ENCODE measurements at places on chromosomes 11 and 22.

GRCh38 chr22:31431950-31432349 is 32.5 kb downstream of the DRG1 start:
- no peak for DNase-seq

DNA sequence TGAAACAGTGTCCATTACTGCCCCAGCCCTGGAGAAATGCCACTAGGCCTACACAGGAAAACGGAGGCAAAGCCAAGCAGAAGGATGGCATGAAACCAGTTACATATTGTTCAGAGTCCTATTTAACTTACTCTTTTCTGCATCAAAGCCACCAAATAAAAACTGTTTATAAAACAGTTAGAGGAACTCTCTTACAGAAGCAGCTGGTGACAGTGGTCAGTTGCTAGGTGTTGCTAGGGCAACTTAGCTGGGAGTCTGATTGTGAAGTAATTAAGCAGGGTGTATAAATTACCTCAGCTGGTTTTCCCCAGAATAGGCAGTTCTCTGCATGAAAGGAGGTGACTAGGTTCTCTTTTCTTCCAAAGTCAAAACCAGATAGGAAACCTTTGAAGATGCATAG is 115.6 kb upstream of the ZBED5 start:
- DNase-seq, result no peak

- no peak for DNase-seq
These were observed 16.6 kb downstream of the PLEKHA7 start for GRCh38 chr11:16997624-16998023.

- no peak for DNase-seq
These were observed 29.0 kb upstream of the PARVG start for GRCh38 chr22:44151676-44152075.

- DNase-seq, result no peak
These were observed 82.0 kb downstream of the SLC1A2 start for GRCh38 chr11:35337136-35337913.

DNA sequence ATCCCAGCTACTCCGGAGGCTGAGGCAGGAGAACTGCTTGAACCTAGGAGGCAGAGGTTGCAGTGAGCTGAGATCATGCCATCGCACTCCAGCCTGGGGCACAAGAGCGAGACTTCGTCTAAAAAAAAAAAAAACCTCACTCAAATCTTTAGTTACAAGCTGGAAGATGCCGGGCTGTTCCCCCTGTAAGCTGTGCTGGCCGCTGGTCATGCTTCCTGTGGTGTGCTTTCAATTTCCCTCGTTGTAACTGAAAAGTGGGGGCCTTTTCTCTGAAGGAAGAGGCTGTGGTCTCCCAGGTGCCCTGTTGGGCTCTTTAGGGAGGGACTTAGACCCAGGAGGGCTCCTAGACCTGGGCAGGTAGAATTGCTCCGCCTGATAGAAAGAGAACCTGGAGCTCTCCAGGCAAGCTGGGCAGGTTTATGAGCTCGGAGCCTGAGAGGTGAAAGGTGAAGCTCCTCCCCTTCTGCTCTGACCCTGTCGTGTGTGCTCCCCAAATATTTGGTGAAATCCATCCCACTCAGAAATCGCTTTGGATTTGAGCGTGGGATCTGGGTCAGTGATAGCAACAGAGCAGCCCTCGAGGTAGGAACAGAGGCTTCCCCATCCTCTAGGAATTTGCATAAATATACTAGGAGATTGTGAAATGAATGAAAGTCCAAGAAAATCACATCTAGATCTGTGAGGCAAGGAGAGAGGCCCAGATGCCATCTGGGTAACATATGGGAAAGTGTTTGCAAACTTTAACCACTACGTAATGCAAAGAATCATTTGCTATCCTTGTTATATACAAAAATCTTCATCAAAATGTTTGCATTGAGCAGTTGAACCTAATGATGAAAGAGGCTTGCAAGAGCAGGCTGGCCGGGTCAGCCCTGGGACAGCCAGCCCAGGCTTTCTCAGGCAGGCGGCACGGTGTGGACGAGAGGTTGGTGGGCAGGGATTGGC is 154.3 kb downstream of the FBXO7 start:
- DNase-seq, result no peak

DNA sequence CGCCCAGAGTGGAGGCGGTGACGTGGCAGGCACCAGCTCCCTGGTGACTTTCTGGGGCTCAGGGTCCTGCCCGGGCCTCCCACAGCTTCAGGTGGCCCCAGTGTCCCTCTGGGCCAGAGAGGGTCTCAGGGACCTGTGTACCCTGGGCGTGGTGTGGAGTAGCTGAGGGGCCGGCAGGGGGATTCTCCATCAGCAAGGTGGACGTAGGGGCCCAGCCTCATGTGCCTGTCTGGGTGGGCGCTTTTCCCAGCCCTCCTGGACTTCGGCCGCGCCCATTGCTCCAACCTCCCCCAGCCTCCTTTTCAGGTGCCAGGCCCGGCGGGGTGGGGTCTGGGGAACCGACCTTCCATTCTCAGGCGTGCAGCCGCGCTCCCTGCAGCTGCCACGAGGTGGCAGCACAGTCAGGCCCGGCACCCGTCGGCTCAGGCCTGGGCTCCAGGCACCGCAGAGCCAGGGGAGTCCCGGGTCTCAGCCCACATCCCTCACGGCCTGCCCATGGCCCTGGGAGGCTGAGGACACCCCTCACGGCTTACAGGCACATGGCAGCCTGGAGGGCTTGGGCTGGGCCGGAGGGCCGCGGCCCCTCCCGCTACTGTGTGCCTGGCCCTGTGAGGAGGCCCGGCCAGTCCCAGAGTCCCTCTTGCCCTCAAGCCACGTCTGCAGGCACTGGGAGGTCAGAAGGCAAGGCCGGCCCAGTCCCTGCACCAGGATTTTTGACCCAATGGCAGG is 19.9 kb upstream of the MUC5B start:
- DNase-seq, result no peak

- DNase-seq, result no peak
These were observed 34.0 kb downstream of the LGR4 start for GRCh38 chr11:27438595-27438981.

- DNase-seq, result no peak
These were observed 596.3 kb downstream of the NTM start for GRCh38 chr11:131966667-131967066.

DNA sequence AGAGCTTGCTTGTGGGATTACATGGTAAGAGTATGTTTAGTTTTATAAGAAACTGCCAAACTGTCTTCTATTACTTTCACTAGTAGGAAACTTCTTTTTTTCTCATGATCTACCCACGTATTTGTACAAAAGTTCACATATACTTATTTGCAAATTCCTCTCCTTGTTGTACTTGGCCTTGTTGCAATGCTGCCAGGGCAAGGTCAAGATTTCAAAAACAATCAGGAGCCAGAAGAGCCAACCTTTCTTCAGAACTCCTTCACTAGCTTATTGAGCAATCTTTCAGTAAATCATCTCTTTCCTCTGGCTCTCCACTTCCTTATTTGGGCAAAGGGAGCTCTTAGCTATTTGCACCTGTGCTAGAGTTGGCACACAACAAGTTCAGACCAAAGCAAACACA is 9.7 kb downstream of the SRSF8 start:
- no peak for DNase-seq

- DNase-seq, result no peak
These were observed 41.9 kb downstream of the DNHD1 start for GRCh38 chr11:6538945-6539344.

- no peak for DNase-seq
These were observed 19.9 kb downstream of the SERGEF start for GRCh38 chr11:17992916-17993315.

DNA sequence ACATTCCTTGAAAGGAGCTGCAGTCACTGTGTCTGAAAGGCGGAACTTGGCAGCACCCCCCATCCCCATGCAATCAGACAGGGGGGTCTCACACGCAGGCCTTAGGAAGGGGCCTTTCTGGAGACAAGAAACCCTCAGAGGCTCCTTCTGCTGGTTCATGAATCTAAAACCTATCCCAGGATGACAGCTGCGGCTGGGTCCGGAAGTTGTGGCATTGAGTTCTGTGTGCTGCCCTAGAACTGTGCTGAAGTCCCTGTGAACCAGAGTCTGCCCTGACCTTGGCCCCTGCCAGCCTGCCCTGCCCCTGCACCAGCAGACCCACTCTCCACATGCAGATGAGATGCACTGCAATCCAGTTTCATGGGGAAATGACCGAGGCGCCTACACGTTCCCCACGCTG is 268.0 kb downstream of the CTTN start:
- DNase-seq, result no peak

GRCh38 chr22:39617342-39617741 is 46.8 kb downstream of the CACNA1I start:
- DNase-seq, result no peak

DNA sequence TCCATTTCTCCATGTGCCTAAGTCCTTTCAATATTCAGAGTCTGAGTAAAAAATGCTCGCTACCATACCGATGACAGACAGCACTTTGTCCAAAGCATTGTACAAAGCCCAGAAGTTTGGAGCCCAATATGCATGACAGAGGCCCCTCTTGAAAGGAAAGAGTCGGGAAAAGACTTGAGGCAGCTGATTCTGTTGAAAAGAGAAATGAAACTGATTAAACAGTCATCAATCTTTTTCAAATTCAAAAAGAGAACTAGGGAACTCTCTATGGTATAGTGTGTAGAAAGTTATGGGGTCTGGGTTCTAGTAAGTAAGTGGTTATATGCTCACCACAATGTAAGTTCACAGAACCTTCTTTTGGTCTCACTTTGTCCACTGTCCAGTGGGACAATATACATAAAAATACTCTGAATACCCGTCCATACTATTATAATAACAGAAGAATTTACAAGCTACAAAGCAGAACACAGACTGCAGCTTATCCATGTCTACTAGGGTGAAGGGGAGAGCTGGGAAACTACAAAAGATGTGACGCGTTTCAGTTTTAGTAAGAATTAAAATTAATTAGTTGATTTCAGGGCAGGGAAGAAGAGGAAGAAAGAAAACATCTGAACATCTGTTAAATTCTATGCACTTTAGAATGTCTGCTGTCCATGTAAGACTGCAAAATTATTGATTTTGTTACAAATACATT is 26.7 kb downstream of the ALG8 start:
- DNase-seq, result no peak

- no peak for DNase-seq
These were observed 5.2 kb upstream of the ZC3H12C start for GRCh38 chr11:110087812-110088534.

GRCh38 chr11:112794331-112794846 is 166.8 kb upstream of the NCAM1 start:
- no peak for DNase-seq

Measured in NCI-H2227 treated with DMSO at 0.1 percent for 48 hours (cell line).